Fibroblast of the aortic adventitia (primary cell): ENCODE measurements at places on chromosomes 12 and 14. TPM values are rescaled to one million over a fixed set of nuclear protein-coding genes. Genes with fewer than 3 reads are reported as not detected.

The PGF gene
- 0.36 and 2.1 TPM in 2 replicates for total RNA-seq

The SLCO1B3 gene
- total RNA-seq: not detected in 2 replicates

The BEST3 gene
- total RNA-seq: not detected in 2 replicates

The ISCU gene
- total RNA-seq: 136 TPM in 2 replicates

The MANSC1 gene
- total RNA-seq: 2.1 and 10.9 TPM in 2 replicates

The NR4A1 gene
- 0.82 and 3.9 TPM in 2 replicates for total RNA-seq

The SDS gene
- total RNA-seq: not detected in 2 replicates

The SLCO1B1 gene
- not detected in 2 replicates for total RNA-seq
